ENCODE measurements at places on chromosomes 13 and 19.

DNA sequence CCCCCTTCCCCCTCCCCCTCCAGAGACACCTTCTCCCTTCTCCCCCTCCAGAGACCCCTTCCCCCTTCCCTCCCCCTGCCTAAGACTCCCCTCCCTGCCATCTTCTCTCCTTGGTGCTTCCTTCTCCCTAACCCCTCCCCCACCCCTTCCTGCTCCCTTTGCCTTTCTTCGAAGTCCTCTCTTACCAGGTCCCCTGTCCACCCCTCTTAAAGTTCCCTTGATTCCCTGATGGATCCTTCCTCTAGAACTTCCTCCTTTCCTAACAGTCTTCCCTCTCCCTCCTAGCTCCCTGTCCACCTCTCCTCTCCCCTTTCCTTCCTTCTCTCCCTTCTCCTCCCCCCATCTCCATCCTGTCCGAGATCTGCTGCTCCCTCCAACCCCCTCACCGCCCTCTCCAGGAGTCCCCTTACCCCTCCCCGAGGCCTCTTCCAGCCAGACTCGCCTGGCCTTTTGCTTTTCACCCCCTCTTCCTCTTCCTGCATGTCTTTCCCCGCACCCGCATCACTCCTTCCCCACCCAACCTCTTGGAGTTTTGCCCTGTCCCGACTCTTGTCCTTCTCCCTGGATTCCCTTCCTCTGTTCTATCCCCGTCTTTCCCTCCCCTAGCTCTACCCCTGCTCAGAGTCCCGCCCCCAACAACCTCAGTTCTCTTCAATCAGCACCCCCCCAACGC is 3.1 kb downstream of the TNFSF9 start:
- DNase-seq: no peak

DNA sequence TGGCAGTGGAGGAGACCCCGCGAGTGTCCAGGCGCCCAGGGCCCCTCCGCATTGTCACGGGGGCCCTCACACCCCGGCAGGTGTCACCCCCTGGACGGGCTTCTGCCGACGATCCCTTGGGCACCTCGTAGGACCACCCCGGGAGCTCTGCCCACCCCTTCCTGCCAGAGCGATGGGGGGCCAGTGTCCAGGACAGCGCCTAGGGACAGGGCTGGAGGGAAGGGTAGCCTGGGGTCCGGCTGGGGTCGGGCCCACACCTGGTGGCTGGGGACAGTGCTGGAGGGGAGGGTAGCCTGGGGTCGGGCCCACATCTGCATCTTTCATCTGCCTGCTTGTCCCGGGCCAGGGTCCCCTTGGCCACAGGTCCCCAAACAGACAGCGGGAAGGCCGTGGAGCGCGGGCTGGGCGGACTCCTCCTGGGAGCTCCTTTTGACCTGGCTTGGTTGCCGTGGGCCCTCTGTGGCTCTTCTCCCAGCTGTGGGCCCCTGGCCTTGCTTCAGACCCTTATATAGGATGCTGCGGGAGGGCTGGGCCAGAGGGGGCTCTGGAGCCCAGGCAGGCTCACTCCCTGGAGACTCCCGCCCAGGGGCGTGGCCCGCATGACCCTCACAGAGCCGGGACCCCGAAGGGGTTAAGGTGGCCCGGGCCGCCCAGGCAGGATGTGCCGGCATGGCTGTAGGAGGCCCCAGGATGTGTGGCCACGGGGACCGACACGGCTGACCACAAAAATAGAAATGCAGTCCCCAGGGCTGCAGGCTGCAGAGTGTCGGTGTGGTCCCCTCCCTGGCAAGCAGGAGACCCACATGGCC is 74.1 kb upstream of the MCF2L start:
- DNase-seq: no peak

GRCh38 chr19:40251991-40252390 is 25.5 kb upstream of the CCNP start:
- DNase-seq: no peak

DNA sequence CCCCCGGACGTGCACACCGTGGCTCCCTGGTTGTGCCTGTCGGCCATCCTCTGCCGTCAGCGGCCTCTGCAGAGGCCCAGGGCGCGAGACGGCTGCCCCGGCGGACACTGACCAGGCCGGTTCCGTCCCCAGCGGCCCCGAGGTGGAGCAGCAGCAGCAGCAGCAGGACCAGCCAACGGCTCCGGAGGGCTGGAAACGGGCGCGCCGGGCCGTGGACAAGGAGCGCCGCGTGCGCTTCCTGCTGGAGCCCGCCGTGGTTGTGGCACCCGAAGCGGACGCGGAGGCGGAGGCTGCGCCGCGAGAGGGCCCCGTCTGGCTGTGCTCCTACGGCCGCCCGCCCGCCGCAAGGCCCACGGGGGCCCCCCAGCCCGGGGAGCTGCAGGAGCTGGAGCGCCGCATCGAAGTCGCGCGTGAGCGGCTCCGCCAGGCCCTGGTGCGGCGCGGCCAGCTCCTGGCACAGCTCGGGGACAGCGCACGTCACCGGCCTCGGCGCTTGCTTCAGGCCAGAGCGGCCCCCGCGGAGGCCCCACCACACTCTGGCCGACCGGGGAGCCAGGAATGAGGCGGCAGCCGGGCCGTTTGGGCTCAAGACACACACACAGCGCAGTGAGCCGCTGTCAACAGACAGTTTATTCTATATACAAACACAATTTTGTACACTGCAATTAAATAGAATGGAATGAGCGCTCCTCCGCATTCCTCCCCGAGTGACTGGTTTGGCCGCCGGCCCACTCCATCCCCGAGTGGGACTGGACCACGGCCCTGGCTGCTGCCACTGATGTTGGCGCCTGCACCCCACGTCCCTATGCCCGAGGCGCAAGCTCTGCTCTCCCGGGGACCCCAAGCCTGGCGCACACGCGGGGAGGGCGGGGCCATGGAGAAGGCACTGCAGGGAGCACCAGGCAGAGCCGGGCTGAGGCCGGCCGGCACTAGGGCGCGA is 9.1 kb downstream of the GRIN3B start:
- DNase-seq: no peak

DNA sequence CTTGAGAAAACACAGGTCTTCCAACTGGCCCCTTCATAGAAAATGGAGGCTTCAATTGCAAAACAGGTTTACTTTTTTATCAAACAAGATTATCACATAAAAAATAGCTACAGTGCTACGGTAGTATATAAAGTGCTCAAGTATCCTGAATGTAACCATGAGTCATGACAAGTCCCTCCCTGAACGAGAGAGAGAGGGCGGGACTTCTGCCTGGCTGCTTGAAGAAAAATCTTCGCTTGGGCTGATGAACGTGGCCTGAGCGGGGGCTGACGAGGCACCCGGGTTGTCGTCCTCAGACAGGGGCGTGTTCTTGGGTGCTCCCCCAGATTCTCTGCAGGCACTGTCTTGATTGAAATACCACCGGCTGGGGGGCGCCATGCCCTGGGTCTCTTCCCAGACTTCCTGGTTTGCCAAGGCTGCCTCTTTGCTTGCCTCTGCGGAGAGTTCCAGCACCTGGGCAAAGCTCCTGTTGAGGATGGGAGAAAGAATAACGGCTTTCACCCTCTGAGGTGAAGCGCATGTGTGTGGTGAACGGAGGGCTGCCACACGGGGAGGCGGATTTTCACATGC is 23.2 kb upstream of the CPAMD8 start:
- no peak for DNase-seq

- DNase-seq: no peak
Measured at GRCh38 chr13:111394211-111394922, 73.9 kb downstream of the TEX29 start.

DNA sequence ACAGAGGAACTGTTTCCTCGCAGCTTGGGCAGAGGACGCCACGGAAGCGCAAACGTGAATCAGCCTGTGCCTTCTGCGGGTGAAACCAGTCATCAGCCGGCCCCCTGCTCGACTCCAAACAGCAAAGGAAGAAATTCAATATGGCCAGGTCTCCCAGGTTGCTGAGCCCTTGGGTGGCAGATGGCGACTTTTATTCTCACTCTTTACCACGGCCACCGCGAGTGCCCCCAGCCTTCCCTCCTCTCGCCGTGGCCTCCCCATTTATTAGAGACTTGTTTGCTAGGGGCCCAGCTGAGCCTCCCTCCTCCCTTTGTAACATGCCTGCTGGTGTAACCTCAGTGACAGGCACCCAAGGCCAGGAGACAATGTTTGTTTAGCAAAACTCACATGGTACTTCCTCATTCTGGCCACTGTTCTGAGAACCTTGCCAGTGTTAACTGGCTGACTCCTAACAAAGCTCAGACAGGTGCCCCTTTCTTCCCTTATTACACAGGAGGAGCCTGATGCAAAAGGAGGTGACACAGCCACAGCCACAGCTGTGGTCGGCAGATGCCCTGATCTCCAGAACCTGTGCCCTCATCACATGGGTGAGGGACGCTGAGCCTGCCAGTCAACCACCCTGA is 5.8 kb downstream of the RAB20 start:
- DNase-seq: no peak

DNA sequence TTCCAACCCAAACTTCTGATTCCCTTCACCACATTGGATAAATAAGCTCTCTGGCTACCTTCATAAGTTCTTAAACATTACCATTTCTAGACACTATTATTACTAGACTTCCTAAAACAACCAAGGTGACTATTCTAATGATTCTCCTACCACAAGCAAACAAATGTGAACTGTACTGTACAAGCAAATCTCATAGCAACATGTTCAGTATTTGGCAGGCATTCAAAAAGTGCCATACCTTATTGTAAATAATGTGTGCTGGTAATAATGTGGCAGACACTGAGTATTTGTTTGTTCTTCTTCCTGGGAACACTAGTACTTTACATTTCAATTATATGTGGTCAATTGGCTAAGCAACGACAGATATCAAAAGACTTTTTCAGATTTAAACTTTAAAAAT is 986.0 kb upstream of the SPRY2 start:
- DNase-seq: no peak

GRCh38 chr13:50461189-50461588 is 382.3 kb downstream of the DLEU7 start:
- no peak for DNase-seq

- no peak for DNase-seq
Measured at GRCh38 chr13:110756219-110756631, 42.7 kb downstream of the ING1 start.

DNA sequence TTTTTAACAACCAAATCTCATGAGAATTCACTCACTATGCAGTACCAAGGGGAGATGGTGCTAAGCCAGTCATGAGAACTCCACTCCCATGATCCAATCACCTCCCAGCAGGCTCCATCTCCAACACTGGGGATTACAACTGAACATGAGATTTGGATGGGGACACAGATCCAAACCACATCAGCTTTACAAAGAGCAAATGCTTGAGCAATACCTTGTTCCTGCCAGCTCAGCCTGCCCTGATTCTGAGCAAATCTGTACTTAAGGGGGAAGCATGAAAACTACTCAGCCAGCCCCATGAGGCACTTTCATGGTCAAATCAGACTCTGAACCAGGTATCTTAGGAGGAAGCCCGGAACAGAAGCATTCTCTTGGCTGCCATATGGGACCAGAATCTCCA is 259.9 kb downstream of the TBC1D4 start:
- no peak for DNase-seq

- DNase-seq: no peak
Measured at GRCh38 chr13:31322702-31323405, 123.1 kb downstream of the B3GLCT start.

- no peak for DNase-seq
Measured at GRCh38 chr19:19049406-19049805, 14.4 kb upstream of the SLC25A42 start.

DNA sequence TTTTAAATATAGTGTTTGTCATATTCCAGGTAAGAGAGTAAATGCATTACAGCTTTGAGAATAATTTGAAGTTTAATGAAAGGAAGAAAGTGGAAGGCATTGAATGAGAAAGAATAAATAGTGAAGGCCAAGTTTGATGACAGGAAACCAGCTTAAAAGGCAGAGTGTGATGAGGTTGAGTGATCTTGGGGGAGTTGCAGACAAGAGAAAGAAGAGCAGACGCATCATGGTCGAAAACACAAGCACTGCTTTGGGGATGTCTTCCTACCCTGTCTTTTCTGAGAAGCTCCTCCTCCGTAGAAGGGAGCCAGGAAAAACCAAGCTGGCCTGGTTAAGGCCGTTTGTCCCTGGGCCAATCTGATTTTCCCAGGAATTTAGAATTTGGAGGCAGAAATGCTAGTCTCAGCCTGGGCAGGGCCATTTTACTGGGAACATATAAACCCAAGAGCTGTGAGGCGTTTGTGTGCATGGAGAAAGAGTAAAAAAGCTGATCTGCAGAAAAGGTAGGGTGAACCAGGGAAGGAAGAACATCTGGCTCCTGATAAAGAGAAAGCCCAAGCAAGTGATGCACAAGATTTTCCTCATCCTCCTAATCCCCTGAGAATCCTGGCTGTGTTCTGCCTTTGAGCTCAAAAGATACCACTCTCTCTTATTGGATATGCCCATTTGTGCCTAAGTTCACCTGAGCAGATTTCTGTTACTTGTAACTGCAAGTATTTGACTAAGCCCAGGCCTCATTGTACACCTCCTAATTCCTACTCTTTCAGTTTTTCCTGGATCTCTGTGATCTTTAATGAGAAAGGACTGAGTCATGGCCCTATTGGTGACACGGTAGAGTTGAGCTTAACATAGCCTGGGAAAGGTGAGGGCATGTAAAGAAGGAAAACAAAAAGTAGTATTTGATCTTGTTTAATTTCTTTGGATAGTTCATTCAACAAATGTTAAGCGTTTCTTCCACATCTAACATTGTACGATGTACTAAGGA is 80.0 kb downstream of the WDFY2 start:
- DNase-seq: no peak

DNA sequence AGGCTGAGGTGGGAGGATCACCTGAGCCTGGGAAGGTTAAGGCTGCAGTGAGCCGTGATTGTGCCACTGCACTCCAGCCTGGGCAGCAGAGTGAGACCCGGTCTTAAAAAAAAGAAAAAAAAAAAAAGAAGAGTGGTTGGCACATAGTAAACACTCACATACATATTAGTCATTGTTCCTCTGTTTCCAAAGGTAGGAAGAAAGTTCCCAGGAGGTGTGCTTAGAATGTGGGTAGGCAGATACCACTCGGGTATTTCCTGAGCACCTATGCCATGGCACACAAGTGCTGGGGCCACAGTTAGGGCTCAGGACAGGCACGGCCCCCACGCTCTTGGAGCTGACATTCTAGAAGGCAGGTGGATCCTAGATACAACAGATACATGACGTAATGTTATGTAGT is 41.4 kb downstream of the SIPA1L3 start:
- no peak for DNase-seq

DNA sequence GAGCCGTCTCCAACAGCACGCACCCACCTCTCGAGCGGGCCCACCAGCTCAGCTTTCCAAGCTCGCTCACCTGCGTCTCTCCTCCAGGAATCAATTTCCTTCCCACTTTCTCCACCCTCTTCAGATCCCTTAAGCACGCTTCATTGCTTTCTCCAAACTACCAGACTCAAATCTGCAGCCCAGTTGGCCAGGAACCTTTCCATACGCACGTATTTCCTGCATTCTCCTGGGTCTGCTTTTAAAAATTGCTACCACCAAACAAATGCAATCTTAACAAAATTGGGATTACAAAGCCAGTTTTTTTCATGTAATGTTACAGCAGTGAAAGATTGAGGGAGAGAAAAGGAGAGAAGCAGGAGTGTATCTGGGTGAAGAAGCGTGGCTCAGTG is 1.5 kb downstream of the ENOX1 start:
- DNase-seq: no peak
